Activated naive CD8-positive, alpha-beta T cell treated with anti-CD3 and anti-CD28 coated beads, Interleukin-2, amount 10 ng/mL, durations not matched to agents 7 days and 5 days (primary cell): ENCODE measurements at places on chromosomes 12 and 14. TPM values are rescaled to one million over a fixed set of nuclear protein-coding genes. Genes with fewer than 3 reads are reported as not detected.

GRCh38 chr14:89315493-89316470, 101.3 kb downstream of the FOXN3 start:
- no peak for DNase-seq

DNA sequence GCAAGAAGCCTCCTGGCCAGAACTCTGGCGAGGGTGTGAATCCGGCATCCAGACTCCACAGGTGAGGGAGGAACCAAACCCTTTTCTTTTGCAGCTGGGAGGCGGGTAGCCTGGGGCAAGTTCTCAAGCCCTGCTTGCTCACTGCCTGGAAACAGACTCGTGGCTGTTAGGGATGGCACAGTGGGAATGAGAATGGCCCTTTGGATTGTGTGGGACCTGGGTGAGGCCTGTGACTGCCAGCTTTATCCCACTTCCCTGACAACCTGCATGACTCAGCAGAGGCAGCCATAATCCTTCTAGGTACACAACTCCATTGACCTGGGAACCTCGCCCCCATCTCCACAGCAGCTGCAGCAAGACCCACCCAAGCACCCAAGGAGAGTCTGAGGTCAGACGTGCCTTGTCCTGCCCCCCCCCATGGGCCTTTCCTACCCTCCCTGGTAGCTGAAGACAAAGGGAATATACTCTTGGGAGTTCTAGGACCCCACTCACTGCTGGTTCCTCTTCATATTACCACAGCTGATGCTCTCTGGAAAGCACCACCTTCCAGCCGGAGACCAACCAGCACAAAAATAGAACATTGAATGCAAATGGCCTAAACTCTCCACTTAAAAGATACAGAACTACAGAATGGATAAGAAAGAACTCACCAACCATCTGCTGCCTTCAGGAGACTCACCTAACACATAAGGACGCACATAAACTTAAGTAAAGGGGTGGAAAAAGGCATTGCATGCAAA, 5.1 kb upstream of the GPR33 start:
- no peak for DNase-seq

DNA sequence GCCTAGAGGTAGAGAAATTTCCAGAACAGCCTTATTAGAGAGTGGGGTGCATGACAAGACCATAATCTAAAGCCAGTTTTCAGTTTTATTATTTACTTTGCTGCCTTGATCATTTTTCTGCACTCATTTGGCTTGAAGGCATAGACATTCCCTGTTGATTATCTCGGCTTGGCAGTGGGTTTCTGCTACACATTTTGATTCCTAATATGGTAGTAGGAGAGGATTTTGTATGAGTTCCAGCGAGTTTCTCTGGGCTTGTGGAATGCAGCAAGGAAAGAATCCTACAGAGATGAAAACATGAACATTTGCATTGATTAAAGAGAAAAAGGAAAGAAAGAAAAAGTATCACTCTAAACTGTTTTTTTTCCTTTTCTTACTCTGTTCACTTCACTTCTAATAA, 281.2 kb downstream of the PAWR start:
- no peak for DNase-seq

- DNase-seq: peak; percentile 40
Observed at GRCh38 chr14:77498984-77499527, 440 bp upstream of the ISM2 start.

- no peak for DNase-seq
Observed at GRCh38 chr12:29889737-29890136, 106.0 kb upstream of the TMTC1 start.

DNA sequence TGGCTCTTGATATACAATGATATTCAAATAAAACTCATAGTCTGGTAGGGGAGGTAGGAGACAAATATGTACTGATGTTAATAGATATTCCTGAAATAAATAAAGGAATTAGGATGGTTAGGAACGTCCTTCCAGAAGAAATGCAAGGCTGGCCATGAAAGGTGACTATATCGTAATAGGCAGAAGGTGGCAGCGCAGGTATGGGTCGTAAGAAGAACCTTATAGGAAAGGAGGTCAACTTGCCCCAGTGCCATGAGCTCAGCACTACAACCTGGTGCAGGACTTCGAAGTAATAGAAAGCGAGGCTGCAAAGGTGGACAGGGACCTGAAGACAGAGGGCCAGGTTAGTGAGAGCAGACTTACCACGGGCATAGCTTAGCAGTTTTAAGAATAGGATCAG, 55.3 kb upstream of the FGD4 start:
- no peak for DNase-seq

DNA sequence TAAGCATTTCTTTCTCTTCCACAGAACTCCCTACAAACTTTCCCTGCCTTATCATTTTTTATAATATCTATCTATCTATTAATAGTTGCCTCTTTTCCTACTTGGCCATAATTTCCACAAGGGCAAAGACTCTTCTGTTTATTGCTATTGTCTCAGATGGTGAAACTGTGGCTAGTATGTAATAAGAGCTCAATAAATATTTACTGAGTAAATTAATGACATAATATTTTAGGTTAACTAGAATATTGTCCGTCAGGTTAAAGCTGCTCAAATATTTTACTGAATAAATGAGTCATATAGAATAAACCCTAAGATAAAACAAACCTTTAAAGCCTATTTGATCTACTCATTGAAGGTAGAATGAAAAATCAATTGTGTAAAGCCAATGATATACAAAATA, 240.5 kb downstream of the PPFIA2 start:
- DNase-seq: no peak

DNA sequence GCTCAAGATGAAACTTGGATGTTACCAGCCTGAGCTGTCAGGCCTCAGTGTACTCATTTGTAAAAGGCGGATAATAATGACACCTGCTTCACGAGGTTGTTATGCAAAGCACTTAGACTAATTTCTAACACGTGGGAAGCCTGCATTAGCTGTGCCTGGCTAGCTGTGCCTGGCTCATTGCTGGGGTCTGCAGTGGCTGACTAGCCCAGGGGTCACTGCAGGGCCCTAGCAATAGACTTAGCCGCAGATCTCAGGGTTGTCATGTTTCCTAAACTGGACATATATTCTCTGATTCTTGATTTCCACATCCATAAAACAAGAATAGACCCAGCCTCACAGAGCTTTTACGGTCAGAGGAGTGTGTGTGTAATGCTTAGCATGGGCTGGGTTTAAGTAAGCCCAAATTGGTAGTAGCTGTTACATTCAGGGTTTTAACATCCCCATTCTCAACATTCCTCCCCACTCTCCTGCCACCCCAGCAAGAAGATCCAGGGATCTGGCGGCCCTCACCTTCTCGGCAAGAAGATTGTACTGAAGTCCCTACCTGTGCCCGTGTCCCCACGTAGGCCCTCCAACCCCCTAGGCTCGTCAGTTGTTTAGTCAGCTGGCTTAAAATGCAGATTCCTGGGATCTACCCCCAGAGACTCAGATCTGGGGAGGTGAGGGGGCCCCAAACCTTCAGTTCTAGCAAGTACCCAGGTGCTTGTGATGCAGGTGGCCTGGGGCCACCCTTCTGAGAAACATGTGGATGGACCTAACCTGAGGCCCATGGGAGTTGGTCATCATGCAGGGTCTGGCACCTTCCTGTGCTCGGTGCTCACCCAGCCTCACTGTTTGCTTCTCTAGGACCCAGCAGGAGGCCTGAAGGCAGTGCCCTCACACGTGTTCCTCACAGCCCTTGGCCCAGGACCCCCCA, 8.6 kb downstream of the NR4A1 start:
- DNase-seq: no peak

DNA sequence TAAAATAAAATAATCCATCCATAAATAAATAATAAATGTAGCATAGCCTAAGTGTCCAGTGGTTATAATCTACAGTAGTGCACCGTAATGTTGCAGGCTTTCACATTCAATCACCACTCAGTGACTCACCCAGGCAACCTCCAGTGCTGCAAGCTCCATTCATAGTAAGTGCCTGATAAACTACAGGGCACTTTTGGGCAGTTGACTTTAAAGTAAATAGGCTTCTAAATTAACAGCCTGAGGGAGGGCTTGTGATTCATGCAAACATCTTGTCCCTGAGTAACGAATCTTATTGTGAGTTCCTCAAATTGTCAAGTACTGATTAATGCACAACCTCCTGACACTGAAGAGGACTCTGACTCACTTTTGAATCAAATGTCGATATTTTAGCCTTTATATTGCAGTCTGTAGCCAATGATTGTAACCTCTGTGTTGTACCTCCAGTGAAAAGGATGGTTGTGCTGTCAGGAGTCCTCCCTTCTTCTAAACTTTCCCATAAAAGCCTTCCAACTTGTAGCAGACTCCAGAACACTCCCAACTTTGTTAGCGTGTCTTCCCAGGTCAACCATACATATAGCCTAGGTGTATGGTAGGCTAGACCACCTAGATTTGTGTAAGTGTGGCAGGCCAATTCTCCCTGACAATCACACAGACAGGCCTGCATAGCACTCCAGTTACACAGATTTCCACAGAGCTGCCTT, 55.0 kb upstream of the BICD1 start:
- no peak for DNase-seq

DNA sequence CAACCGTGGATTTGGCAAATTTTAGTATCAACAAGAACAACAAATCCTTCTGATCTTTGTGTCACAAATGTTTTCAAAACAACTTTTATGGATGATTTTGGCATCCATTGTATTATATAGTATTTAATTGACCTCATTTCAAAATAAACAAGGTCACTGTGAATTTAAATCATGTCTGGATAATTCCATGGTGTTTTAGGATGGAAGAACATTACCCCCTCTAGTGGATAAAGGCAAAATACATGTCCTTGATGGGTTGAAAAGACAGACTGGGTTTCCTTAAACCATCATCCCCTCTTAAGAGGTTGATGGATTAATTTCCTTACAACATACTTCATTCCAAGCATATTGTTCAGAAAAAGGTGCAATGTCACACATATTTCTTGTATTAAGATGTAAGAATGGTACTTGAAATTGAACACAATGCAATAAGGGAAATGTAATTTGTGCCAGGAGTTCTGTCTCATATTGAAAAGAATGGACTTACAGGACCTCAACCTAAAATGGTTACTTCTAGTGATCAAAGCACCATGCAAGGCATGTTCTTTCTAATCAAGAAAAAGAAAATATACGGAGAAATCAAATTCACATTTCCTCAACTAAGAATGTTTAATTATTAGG, 352.0 kb downstream of the BCAT1 start:
- DNase-seq: no peak

AMDHD1 gene
- total RNA-seq: 2.0 TPM

PAX9 gene
- not detected for total RNA-seq

ALDH1L2 gene
- 1.2 TPM for total RNA-seq

GZMH gene
- total RNA-seq: 4.9 TPM

ACSM4 gene
- not detected for total RNA-seq
